Femur (tissue), 1 donor: ENCODE measurements at places on chromosomes 3 and 15.

DNA sequence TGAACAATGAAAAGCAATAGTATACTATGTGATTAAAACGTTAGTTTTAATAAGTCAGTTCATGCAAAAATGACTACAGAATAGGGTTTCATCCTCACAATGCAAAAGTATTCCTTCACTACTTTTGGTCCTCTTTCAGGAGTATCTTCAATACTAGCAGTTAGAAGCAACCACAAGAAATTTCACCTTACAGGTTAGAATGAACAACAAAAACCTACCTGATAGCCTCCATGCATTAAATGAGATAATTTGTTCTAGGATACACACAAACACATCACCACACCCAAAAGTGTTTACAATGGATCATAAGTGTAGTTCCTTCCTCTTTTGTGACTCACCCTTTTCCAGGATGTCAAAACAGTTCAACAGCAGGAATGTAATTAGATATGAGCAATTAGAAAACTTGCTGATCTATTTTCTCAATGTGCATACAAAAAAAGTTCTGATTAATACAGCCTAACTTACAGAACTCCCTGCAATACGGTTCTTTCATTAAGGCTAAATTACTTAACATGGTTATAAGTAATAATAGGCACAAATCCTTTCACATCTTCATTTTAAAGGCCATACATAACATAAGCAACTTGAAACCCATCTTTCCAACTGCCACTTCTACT, 21.6 kb downstream of the UACA start:
- DNase-seq = no peak

DNA sequence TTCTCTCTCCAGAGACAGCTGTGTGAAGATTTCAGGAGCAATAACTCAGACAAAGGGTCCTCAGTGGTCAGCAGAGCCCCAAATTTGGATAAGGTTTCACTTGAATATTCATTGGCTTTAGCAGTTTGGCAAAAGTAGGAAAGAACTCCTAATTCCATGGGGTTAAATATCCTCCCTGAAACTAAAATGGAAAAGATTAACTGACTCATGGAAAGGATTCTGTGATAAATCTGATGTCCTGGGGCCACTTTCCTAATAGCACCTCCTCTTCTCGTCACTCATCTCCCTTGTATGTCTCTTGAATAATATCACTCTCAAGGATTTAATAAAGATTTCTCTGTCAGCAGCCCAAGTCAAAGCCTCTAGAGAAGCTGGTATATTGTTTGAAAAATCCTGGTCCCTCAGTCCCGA, 33.3 kb upstream of the TBC1D23 start:
- peak; percentile 47 for DNase-seq

- no peak for DNase-seq
These were observed 40.8 kb downstream of the PLCH1 start for GRCh38 chr3:155704061-155704460.

- no peak for DNase-seq
These were observed 322.0 kb downstream of the MFSD1 start for GRCh38 chr3:159123877-159124276.
